Fibroblast of mammary gland (primary cell): ENCODE measurements at places on chromosomes 3 and 15.

DNA sequence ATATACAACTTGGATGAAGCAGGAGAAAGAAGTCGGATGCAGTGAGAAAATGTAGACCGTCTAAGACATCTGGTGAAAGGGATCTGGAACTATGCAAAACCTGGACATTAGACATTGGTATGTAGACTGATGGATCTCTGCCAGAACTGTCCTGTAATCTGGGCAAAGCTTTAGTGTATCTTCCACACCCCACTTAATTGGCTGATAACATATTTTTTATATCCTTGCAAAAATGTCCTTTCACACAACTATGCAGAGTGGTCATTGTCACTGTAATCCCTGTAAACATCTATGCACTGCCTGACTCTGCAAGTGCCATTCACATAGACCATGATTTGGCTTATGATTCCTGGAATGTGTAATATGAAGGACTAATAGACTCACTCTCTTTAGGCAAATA lies 163.1 kb downstream of the TUSC7 start:
- DNase-seq = no peak

DNA sequence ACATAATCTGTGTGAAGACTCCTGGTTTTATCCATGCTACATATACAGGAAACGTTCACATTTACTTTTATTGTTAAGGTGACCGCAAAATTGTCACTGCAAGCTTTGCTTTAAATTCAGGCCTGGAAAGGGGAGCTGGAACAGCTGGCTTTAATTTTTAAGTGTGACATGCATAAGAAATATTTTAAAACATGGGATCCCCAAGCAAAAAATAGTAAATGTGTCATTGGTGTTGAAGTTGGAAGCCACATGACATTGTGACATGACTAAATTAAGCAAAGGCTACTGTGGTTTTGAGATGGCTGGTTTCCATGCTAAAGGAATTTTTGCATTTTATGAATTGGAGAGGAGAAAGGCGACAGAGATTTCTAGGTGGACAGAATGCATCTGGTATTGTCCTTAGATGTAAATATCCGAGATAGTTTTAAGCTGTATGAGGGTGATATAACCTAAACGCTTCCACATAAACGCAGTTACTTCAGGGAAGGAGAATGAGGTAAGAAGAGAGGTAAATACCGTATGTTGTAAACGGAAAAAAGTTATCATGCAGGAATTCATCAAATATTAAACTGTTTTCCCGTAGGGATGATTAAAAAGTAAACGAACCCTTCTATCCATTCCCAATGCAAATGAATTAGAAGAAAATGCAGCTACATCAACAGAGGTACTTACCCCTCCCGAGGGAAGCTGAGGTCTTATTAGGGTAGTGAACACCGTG lies 927 bp upstream of the FYTTD1 start:
- peak; percentile 60 for DNase-seq

DNA sequence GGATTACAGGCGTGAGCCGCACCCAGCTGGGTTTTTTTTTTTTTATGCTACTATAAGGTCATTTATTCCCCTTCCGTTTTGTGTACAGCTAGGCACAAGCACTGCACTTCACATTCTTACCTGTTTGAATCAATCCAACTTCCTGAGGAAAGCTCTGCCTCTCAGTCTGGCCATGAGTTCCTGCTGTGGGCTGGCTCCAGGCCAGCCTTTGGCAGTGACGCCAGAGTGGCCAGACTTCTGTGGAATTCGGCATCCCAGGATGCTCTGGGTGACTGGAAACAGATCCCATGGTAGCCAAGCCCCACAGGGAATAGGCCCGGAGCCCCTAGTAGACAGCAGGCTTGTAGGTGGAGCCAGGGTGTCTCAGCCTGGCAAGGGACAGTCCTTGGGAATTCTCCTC lies 21.5 kb upstream of the TIMP4 start:
- DNase-seq = peak; percentile 71

GRCh38 chr3:150363420-150363819 lies 44.7 kb upstream of the TSC22D2 start:
- no peak for DNase-seq

- DNase-seq = peak; percentile 64
These were observed 8.6 kb upstream of the TEX9 start for GRCh38 chr15:56356616-56357015.

DNA sequence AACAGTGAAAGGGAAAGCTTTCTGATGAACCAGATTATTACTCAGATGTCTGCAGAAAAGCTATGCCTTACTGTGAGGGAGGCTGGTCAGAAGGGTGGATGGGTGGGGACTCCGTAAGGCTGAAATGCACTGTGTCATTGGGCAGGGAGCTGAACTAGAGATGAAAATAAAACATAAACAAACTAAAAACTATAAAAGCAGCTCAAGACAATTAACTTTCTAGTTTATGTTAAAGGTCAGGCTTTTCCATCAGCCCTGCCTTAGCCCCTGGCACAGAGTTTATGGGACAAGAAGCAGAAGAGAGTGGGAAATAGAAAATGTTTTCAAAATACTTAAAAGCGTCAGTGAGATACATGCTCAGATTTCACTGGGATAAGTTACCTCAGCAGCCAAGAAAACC lies 310.0 kb upstream of the UBE2E2 start:
- no peak for DNase-seq

DNA sequence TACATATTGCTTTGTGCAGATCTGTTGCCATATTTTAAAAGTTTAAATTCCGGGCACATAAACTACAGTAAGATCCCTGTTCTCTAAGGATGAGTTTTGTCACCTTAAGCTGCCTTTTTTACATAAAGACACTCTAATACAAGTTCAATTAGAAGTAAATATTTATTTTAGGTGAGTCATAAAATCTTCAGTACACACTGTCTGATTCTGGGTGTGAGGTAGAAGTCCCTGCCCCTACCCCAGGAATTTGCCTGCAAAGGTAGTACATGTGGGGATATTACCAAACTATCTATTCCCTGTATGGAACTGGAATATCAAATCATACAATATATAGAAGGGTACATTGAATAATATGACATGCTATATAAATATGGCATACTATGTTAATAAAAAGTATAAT lies 6.3 kb downstream of the SCG3 start:
- no peak for DNase-seq

- DNase-seq = no peak
These were observed 2.1 kb downstream of the MYD88 start for GRCh38 chr3:38140326-38141172.

- no peak for DNase-seq
These were observed 84.2 kb downstream of the TOP2B start for GRCh38 chr3:25580534-25580933.

GRCh38 chr3:127151992-127152650 lies 40.8 kb upstream of the PRR23E start:
- DNase-seq = peak; percentile 66

DNA sequence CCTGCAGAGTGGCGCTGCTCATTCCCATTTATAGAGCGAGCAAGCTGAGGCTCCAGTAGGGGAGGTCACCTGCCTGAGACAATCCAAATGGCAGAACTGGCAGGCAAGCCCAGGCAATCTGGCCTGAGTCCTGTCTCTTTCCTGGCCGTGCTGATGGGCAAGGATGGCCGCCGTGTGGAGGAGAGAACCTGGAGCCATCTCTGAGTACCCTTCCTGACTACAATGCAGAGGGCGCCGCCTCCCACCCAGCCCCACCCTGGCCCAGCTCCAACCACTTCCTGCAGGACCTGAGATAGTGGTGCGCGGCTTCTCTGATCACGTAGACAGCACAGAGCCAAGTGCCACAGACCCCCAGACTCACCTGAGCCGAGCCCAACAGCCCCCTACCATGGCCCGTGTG lies 7.0 kb downstream of the TLR9 start:
- no peak for DNase-seq

- no peak for DNase-seq
These were observed 170.9 kb downstream of the NR2F2 start for GRCh38 chr15:96501362-96501761.

DNA sequence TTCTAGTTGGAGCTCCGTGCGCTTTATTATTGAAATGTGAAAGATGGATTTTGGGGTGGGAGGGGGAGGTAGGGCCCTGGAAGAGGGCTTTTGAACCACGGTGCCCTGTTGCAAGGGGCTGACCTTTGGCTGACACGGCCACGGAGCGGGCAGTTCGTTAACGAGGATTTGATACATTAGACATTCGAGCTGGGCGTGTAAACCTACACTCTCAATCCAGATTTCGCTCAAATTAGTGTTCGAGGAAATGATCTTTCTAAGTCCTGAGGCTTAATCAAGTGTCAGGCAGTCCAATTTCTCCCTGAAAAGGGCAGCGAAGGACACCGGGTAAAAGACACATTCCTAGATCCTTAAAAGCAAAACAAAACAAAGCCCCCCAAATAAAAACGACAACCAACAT lies 13.0 kb downstream of the ZIC1 start:
- DNase-seq = no peak

- peak; percentile 41 for DNase-seq
These were observed 88.2 kb upstream of the FLNB start for GRCh38 chr3:57919987-57920386.

- DNase-seq = no peak
These were observed 8.6 kb upstream of the EBLN2 start for GRCh38 chr3:73052857-73053256.

- DNase-seq = peak; percentile 77
These were observed 969 bp upstream of the BSN start for GRCh38 chr3:49553324-49553691.

DNA sequence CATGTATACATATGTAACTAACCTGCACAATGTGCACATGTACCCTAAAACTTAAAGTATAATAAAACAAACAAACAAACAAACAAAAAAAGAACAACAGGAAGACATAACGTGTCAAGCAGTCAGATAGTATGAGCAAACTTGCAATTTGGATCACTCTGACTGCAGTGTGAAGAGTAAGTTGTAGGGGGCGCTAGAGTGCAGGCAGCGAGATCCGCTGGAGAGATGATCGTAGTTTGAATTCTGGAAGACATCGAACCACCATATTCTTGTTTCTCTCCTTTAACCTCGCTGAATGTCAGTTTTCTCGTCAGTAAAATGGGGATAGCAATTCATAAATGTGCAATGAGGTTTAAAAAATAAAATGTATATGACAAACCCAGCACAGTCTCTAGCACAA lies 165.2 kb upstream of the LMCD1 start:
- no peak for DNase-seq

DNA sequence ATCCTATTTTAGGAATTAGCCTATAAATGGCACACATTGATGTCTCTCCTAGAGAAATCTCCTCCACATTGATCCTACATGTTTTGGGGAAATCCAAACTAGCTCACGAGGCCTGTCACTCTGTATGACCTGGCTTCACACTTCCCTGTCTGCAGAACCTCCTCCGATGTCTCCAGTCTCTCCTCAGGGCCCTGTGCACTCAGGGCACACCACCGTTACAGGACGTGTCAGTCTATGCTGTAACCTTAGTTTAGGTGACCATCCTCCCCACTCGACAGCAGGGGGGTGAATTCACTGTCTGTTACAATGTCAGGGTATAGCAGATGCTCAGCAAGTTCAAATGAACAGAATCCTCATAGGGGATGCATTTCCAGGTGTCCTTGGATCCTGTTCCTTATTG lies 249.1 kb downstream of the OCA2 start:
- DNase-seq = no peak

DNA sequence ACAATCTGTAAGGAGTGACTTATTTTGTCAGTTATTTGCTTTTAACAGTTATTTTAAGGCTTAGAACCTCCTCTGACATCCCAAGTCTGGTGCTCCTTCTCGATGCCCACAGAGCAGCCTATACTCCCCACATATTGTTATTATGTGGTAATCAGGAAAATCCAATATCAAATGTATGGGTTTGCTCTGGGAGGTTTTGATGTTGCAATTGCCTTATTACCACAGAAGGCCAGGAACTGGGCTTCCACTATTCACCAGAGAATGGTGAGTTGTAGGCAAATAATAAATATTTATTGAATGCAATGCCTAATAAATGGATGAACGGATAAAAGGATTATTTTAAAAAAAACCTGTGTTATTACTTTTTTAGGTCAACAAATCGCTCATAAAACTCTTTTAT lies 12.2 kb downstream of the NEK10 start:
- DNase-seq = peak; percentile 16

GRCh38 chr15:93694033-93694432 lies 537.3 kb upstream of the MCTP2 start:
- DNase-seq = no peak
